ENCODE measurements at places on chromosomes 1 and 21.

DNA sequence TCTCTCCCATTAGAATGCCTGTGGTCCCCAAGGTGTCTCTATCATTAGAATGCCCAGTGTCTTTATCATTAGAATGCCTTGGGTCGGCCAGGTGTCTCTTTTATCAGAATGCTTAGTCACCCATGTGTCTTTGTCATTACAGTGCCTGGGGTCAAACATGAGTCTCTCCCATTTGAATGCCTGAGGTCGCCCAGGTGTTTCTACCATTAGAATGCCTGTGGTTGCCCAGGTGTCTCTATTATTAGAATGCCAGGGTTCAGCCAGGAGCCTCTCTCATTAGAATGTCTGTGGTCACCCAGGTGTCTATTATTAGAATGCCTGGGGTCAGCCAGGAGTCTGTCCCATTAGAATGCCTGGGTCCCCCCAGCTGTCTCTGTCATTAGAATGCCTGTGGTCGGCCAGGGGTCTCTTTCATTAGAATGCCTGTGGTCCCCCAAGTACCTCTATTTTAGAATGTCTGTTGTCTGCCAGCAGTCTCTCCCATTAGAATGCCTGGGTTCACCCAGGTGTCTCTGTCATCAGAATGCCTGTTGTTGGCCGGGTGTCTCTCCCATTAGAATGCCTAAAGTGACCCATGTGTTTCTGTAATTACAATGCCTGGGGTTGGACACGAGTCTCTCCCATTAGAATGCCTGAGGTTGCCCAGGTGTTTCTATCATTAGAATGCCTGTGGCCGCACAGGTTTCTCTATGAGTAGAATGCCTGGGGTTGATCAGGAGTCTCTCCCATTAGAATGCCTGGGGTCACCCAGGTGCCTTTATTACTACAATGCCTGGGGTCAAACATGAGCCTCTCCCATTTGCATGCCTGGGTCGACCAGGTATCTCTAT, 57.1 kb downstream of the RNF187 start:
- DNase-seq = no peak

- DNase-seq = no peak
Measured at GRCh38 chr1:224432672-224433040, 1.9 kb downstream of the WDR26 start.

GRCh38 chr21:46295996-46296752, 10.0 kb downstream of the YBEY start:
- peak; percentile 50 for DNase-seq

DNA sequence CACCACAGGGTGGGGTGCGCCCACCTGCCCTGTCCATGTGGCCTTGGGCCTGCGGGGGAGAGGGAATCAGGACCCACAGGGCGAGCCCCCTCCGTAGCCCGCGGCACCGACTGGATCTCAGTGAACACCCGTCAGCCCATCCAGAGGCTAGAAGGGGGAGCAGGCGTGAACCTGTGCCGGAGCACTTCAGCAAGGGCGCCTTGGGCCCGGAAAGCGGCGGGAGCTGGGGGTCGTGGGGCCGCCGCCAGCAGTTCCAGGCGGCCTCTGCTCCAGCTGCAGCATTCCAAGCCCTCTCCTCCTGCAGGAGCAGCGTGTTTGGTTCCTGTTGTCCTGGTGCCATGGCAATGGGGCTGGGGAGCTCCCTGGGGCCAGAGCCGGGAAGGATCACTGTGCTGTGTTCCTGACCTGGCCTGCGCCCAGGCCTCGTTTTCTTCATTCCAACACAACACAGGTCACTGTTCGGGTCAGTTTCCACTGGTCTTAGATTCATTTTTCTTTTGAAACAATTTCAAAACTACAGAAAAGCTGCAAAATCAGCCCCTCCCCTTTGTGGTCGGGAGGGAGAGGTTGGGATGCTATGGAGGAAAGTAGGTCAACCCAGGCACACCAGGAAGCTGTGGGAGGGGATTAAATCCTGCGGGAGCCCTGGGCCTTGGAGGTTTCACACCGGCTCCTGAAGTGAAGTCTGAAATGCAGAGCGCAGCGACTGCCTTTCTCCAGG, 18.8 kb downstream of the SLX9 start:
- no peak for DNase-seq

DNA sequence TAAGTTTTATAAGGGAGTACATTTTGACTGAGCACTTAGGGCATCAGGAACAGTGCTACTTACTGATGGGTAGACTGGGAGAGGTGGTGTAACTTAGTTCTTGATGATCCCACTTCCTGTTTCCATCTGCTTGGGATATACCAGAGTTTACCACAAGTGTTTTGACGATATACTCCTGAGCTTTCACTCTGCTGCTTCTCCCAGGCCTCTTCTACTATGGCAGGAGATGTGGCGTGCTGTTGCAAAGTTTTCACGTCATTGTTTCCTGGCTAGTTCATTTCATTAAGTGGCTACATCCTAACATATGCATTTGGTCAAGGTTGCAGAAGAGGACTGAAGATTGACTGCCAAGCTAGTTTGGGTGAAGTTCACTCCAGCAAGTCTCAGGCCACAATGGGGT, 41.3 kb upstream of the LAMC2 start:
- no peak for DNase-seq

- DNase-seq = no peak
Measured at GRCh38 chr21:15872236-15872635, 142.5 kb downstream of the USP25 start.

DNA sequence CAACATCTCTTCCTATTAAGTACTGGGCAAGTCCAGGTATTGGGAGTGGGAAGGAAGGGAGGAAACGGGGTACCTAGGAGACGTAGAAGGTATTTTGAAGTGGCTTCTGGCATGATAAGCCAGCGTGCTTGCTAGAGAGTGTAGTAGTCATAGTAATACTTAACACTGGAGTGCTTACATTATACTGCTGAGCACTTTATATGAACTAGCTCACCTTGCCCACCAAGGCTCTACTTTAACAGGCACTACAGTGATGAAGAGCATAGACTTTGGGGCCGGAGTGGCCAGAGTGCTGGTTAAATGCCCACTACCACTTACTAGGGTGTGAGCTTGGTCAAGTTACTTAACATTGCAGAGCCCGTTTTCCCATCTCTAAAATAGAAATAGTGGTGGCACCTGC, 61.7 kb downstream of the ACP6 start:
- no peak for DNase-seq

GRCh38 chr1:233704170-233704897, 90.4 kb downstream of the KCNK1 start:
- no peak for DNase-seq

GRCh38 chr1:155729031-155729898, 40.4 kb downstream of the DAP3 start:
- DNase-seq = peak; percentile 66

DNA sequence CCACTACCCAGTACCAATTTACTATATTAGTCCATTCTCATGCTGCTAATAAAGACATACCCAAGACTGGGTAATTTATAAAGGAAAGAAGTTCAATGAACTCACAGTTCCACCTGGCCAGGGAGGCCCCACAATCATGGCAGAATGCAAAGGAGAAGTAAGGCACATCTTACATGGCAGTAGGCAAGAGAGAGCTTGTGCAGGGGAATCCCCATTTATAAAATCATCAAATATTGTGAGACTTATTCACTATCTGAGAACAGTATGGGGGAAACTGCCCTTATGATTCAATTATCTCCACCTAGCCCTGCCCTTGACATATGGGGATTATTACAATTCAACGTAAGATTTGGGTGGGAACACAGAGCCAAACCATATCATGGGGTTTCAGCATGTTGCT, 6.4 kb downstream of the CD58 start:
- no peak for DNase-seq

GRCh38 chr1:74425676-74426075, 86.7 kb downstream of the LRRC53 start:
- no peak for DNase-seq

GRCh38 chr1:86137436-86137835, 19.1 kb downstream of the COL24A1 start:
- DNase-seq = no peak

- DNase-seq = no peak
Measured at GRCh38 chr1:64172458-64172983, 30.9 kb upstream of the UBE2U start.

DNA sequence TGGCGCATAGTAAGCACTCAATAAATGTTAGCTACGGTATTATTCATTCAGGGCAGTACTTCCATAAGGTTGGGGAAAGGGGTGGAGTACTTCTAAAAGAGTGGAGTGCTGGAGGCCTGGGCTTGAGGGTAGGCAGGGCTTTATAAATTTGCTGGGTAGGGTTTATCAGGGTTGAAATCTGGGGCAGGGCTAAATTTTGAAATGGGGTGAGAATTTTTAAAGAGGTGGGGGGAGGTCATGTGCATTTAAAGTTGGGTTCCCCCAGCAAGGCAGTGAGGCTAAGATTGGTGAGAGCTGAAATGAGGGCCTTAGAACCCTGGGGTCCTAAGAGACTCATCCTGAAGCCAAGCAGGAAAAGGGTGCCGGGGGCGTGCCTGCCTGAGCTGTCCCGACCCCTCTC, 10.0 kb downstream of the CATSPER4 start:
- no peak for DNase-seq

GRCh38 chr21:36055551-36055950, 4.8 kb downstream of the SETD4 start:
- DNase-seq = no peak

DNA sequence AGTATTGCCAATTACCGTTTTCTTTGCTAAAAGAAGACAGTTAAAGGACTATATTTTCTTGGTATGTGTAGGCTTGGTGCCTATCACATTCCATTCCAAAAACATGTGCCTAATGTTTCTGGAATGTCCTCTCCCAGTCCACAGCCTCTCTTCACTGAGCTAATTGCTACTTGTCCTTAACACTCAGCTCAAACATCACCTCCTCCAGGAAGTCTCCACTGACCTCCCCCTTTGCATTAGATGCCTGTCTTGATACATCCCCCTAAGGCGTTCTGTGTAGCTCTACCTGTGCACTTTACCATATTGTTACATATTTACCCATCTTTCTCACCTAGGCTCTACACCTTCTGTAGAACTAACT, 195.6 kb upstream of the CAMK1G start:
- no peak for DNase-seq
